ENCODE measurements at places on chromosomes 6 and 20. TPM values are rescaled to one million over a fixed set of nuclear protein-coding genes. Genes with fewer than 3 reads are reported as not detected.

DNA sequence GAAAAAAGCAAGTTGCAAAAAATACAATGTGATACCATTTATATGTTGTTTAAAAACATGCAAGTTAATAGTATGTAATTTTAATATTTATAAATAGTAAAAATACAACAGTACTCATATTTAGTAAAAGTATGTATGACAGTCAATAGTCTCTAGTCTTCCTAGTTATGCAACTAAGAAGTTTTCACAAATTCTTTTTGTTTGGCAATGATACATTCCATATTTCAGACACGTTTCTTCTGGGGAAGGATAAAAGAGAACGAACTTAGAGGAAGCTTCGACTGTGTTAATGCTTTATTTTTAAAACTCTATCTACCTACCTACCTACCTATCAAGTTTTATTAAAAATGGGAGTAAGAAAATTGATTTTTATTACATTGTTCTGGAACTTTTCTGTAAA lies 77.7 kb downstream of the UBE3D start:
- DNase-seq, result no peak

DNA sequence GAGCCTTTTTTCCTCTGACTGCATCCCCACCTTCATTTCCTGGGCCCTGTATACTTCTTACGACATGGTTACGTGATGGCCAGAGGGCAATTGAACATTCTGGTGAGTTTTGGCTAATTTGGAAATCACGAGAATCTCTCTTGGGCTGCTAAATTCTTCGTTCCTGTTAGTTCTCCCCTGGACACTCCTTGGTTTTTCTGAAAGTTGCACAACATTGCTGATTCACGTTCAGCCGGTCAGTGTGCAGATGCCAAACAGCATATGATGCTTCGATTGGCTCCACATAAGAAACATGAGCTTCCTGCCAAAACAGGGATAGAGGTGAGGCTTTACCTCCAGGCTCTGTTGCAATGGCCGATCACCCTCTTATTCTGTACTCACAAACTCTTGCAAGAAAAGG lies 119.4 kb upstream of the LY86 start:
- DNase-seq, result no peak

DNA sequence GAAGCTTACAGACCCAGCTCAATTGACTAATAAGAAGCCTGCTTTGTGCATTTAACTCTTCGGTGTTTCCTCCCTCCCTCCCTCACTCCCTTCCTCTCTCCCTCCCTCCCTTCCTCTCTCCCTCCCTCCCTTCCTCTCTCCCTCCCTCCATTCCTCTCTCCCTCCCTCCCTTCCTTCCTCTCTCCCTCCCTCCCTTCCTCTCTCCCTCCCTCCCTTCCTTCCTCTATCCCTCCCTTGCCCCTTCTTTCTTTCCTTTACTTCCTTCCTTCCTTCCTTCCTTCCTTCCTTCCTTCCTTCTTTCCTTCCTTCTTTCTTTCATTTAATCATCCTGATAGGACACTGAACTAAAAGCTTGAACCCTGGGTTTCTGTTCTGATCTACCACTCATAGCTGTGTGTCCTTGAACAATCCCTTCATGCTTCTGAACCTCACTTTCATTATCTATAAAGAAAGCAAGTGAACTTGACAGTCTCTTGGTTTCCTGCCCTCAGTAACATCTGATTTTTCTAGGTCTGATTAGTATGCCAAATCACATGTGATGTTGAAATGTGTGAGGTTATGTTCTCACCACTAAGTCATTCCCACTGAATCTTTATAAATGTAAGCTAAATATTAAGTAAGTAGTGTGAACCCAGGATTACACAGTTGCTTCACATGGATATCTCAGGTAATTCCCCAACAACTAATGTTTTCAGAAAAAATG lies 132.3 kb upstream of the BMP2 start:
- no peak for DNase-seq

- DNase-seq, result no peak
Observed at GRCh38 chr6:164832410-164832809, 477.0 kb downstream of the C6orf118 start.

- no peak for DNase-seq
Observed at GRCh38 chr6:70277470-70277869, 25.4 kb downstream of the COL9A1 start.

DNA sequence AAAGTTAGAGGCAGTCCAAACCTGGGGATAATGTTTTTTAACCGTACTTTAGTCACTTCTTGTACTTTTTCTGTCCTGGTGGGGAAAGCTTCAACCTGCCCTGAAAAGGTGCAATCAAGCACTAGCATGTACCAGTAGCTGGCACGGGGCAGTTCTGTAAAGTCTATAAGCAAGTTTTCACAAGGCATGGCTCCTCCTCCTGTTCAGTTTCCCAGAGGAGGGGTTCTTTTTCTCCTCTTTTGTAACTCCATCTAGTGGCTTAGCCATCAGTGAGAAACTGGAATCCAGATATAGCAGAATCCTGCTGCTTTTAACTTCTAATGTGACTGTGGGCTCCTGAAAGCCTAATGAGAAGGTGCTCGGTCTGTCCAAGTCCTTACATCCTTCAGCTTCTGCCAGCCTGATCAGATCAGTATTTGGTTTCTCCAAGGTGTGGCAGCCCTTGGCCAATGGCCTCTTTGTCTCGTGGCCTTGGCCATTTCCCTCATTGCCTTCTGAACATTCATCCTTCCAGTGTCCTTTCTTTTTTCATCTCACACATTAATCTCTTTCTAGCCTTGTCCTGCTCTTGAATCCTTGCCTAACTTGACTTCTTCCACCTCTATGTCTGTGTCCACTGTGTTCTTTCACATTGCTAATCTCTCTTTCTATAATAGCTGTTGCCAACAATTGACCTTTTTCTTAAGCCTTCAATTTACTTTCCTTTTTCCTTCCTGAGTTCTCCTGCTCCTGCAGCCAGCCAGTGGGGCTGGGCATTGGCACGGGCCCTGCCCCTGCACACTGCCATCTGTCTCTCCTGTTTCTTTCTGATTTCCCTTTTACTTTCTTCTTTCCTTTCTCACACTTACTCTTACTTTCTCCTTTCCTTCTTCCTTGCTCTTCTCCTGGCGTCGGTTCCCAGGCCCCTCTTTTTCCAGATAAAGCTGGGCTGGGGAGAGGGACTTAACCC lies 222.0 kb upstream of the SYNCRIP start:
- no peak for DNase-seq

DNA sequence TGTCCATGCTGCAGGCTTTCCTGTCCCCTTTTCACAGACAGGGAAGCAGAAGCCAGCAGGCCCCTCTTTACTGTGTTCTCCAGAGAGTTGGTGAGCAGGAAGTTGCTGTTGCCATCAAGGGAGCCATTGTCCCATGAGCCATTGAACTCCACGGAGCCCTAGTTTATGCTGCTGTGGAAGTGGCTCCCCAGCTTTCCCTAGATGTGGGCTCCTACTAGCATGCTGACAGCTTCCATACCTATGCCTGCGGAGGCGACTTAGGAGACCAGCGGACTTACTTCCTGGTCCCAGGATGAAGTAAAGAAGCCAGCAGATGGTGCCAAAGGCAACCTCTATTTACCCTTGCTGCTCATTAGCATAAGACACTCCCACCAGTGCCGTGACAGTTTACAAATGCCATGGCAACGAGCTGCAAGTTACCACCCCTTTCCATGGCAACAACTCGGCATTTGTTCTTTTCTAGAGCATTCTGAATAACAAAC lies 30.8 kb upstream of the FKBP1A start:
- no peak for DNase-seq

DNA sequence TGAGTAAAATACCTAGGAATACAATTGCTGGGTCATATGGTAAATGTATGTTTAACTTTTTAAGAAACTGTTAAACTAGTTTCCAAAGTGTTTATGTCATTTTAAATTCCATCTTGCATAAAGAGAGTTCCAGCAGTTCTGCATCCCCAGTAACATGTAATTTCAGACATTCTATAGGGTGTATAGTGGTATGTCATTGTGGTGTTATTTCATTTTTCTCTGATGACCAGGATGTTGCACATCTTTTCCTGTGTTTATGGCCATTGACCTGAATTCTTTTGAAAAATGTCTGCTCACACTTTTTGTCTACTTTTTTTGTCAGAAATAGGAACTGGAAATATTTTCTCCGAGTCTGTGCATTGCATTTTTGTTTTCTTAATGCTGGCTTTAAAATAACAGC lies 128.9 kb downstream of the TMEM200A start:
- no peak for DNase-seq

GRCh38 chr6:119119989-119120388 lies 41.5 kb upstream of the FAM184A start:
- DNase-seq, result no peak

DNA sequence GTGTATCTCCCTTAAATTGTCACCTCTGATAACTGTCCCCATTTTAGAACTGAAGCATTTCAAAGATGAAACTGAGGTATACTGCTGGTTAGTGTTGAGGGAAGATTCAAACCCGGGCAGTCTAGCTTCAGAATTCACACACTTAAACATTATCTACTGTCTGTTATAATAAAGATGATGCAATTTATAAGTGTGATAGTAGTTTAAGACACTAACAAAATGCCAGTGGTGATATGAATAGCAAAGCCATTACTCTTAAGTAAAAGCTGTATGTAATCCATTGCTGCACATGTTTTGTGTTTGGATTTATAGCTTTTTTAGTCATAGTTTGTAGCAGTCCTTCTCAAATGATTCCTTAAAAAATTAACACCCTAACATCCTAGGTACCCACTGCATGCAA lies 19.8 kb downstream of the USP45 start:
- no peak for DNase-seq

CST7 gene
- 18.6 TPM for total RNA-seq

SLC35A1 gene
- total RNA-seq, result 10.5 TPM

CD83 gene
- total RNA-seq, result 5.9 TPM

DEFB123 gene
- not detected for total RNA-seq

GTSF1L gene
- not detected for total RNA-seq
